NCI-H1092 (cell line): ENCODE measurements at places on chromosomes 13 and 19.

GRCh38 chr13:46476174-46476573 lies 76.8 kb upstream of the LRCH1 start:
- DNase-seq = no peak

- DNase-seq = peak; percentile 49
These were observed 240.3 kb downstream of the LMO7 start for GRCh38 chr13:75876142-75877050.

DNA sequence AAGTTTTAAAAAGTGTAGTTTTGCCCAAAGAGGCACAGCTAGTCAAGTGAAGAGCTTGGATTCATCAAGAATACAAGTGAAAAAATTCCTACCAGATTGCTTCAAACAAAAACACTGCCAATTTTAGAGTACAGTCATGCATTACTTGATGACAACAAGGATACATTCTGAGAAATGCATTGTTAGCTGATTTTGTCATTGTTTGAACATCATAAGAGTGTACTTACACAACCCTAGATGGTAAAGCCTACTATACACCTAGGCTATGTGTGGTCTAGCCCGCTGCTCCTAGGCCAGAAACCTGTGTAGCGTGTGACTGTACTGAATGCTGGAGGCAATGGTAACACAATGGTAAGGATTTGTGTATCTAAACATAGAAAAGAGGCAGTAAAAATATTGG lies 41.1 kb downstream of the TMTC4 start:
- DNase-seq = no peak

GRCh38 chr13:46170687-46171086 lies 11.3 kb downstream of the LCP1 start:
- no peak for DNase-seq

GRCh38 chr19:8180018-8180417 lies 29.2 kb upstream of the CERS4 start:
- DNase-seq = no peak
